ENCODE measurements at places on chromosomes 11 and 22.
A peak's percentile ranks its signal among the peaks of the same experiment; 100 is the strongest.

GRCh38 chr11:8231979-8232378 lies 31.7 kb downstream of the LMO1 start:
- no peaks in the 10 kb centered on the region for H3K27me3 ChIP-seq
- H3K27ac ChIP-seq: no peak overlapping the region
- H3K4me3 ChIP-seq: no peak overlapping the region

DNA sequence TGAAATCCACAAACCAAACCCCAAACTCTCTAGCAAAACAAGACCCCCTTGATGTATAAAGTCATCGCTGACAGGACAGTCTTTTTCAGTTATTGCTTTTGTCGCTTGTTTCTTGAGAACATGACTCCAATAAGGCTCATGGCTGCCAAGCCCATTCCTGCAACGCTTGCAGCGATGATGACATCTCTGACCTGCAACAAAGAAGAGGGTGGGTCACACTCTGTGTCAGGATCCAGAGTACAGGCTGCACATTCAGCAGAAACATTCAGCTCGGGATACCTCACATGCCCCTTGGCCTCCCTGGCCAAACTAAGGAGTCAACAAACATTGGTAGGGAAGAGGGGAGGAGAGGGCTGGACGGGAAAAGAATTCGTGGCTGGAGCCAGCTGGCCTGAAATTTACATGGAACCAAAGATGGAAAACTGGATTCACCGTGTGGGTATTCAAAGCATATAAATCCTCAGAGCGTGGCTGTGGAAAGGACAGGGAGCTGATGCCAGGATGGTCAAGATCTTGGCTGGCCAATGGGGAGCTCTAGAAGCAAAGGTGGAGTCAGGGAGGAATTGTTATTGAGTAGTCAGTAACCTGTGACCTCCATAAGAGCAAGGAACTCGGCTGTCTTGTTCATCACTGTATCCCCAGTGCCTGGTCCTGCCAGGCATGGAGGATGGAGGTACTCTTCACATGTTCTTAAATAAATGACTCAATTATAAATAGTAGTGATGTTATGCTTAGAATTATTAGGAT lies 11.8 kb upstream of the PLAAT2 start:
- H3K36me3 ChIP-seq: peaks cover 5% of the 10 kb centered on the region
- peaks cover 14% of the 10 kb centered on the region for H3K4me1 ChIP-seq
- no peaks in the 10 kb centered on the region for H3K27me3 ChIP-seq
- H3K27ac ChIP-seq: peak overlapping the region; percentile 61
- H3K4me3 ChIP-seq: peak overlapping the region; percentile 56

DNA sequence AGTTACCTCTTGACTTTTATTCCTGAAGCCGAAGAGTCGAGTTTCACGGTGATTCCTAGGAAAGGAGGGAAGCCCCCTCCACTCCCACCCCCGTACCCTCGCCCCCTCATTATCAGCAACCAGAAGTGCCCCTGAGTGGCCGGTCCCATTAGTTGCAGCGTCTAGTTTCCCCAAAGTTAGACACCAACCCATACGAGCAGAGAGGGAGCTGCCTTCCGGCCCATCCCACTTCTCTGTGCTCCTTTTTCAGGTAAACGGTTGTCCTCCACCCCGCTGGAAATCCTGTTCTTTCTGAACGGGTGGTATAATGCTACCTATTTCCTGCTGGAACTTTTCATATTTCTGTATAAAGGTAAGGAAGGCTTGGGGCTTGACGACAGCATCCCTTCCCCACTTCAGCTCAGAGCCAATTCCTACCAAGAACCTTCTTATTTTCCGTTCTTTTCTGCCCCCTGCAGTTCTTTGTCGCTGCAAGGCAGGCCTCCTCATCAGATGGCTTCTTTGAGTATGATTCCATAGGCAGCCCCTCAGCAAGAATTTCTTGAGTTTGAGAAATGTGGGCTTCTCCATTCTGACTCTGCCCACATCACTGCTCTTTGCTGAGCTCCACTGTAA lies 701 bp downstream of the TMEM216 start:
- peak overlapping the region; percentile 88 for H3K27ac ChIP-seq
- peak; percentile 11 for DNase-seq
- H3K4me1 ChIP-seq: peaks cover 22% of the 10 kb centered on the region
- no peaks in the 10 kb centered on the region for H3K27me3 ChIP-seq
- H3K36me3 ChIP-seq: peaks cover 3% of the 10 kb centered on the region

DNA sequence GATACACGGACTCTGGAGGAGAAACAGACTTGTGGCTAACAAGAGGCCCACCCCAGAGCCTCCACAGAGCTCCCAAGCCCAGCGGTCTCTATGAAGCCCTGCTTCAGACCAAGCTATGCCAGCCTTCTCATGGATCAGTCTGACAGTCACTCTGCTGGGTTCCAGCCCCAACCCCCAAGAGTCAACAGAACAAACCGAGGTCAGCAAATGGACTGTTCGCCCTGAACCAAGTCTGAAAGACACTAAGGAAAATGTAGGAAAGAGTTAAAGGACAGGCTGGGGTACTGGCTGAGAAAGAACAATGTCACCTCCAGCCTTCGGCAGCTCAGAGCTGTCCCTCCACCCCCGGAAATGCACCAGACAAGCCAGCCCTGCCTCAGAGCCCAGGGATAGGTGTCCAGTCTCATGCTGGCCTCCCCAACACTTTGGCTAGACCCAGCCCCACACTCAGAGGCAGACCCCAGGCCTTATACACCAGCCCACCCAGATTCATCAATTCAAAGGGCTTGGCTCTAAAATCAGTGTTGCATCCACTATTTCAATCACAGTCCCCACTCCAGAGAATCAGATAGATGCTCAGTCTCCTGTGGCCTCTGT lies 3.8 kb downstream of the ARFGAP2 start:
- H3K4me1 ChIP-seq: peaks cover 37% of the 10 kb centered on the region
- no peak for DNase-seq
- no peak overlapping the region for H3K4me3 ChIP-seq

- no peak overlapping the region for H3K27ac ChIP-seq
- H3K36me3 ChIP-seq: no peaks in the 10 kb centered on the region
- H3K27me3 ChIP-seq: no peaks in the 10 kb centered on the region
- no peak overlapping the region for H3K4me3 ChIP-seq
- H3K4me1 ChIP-seq: peaks cover 2% of the 10 kb centered on the region
- DNase-seq: no peak
These were observed 20.9 kb downstream of the TRPM5 start for GRCh38 chr11:2423157-2424025.

DNA sequence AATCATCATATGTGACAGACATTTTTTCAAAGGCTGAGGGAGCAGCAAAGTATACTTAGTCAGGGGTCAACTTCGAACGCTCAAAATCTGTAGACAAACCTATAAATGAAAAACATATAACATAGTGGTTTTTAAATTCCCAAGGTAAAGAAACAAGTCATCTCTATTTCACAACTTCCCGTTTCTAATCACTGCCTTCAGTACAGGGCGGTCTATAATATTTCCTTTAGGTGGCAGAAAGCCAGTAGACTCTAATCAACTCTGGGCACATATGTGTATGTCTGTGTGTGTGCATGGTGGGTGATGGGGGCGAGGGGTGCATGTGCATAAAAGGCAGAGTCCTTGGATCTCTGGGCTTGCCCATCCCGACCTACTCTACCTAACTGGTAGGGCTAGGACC lies 55.0 kb upstream of the ARFGAP3 start:
- no peak for DNase-seq
- H3K4me3 ChIP-seq: no peak overlapping the region
- peaks cover 10% of the 10 kb centered on the region for H3K4me1 ChIP-seq
- H3K36me3 ChIP-seq: peaks cover 6% of the 10 kb centered on the region
- H3K27me3 ChIP-seq: no peaks in the 10 kb centered on the region

- no peaks in the 10 kb centered on the region for H3K4me1 ChIP-seq
- DNase-seq: no peak
- H3K27ac ChIP-seq: no peak overlapping the region
- H3K27me3 ChIP-seq: no peaks in the 10 kb centered on the region
These were observed 20.2 kb upstream of the OR5AK2 start for GRCh38 chr11:56968524-56968923.

DNA sequence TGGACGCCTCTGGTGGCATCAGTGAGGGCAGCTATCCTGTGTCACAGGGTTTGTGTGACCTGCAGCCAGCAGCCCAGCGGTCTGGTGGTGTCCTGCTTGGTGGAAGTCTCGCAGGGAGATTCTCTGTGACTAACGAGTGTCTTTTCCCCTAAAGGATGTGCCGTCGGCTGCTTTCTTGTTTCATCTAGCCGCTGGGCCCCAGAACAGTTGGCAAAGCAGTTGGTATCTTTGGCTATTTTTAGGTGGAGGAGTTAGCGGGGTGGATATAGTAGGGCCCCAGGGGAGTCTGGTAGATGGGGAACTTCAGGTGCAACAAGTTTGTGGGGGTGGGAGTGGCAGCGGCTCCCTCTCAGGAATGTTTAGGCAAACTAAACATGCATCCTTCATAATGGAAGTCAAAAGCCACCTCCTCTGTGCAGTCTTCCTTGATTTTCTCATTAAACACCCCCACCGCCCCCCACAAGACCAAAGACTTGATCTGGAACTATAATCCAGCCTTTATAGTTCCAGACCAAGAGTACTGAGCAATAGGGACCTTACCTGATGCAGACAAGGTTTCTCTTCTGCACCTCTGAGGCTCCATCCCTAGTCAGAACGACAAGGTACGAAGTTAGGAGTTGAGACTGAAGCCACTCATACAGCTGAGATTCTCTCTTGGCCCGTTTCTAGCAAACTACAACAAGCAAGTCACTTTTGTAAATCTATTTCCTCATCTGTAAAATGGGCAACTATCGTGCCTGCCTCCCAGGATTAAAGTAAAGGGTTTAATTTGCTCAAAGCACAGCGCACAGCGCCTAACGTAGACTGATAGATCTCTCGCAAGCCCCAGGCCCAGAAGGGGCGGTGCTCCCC lies 1.1 kb upstream of the PELI3 start:
- peak overlapping the region; percentile 35 for H3K27ac ChIP-seq
- no peaks in the 10 kb centered on the region for H3K36me3 ChIP-seq
- H3K4me3 ChIP-seq: peak overlapping the region; percentile 72
- H3K4me1 ChIP-seq: peaks cover 48% of the 10 kb centered on the region

DNA sequence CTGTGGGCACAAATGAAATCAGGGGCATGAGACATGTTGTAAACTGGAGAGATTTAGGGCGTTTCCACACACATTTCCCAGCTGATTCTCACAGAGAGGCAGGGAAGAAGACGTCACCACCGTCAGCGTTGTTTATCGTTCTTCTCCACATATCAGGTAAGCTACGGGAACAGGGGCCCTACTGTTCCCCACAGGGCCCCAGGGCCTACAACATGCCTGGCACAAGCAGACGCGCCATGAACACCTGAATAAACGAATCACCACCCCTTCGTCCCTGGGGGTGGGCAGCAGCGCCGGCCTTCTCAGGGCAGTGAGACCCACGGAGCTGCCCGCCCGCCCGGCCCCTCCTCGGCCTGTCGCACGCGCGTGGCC lies 342 bp downstream of the EFCAB6 start:
- no peaks in the 10 kb centered on the region for H3K27me3 ChIP-seq
- H3K4me3 ChIP-seq: peak overlapping the region; percentile 88
- H3K4me1 ChIP-seq: peaks cover 25% of the 10 kb centered on the region
- peaks cover 5% of the 10 kb centered on the region for H3K36me3 ChIP-seq
- DNase-seq: peak; percentile 9

DNA sequence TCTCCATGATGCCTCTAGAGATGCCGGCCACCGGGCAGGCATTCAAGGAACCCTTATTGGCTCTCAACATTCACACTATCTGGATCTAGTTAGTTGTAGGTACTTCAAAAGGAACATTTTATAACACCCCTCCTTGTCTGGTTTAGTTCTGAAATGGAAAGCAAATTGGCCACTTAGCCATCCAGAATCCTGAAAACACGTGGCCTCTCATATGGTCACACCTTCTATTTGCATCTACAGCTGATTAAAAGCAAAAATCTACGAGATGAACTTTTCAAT lies 29.2 kb downstream of the ABTB2 start:
- no peak overlapping the region for H3K4me3 ChIP-seq
- no peaks in the 10 kb centered on the region for H3K4me1 ChIP-seq
- H3K27ac ChIP-seq: no peak overlapping the region
- no peaks in the 10 kb centered on the region for H3K36me3 ChIP-seq
- H3K27me3 ChIP-seq: peaks cover 10% of the 10 kb centered on the region

- no peak overlapping the region for H3K27ac ChIP-seq
- H3K36me3 ChIP-seq: peaks cover 8% of the 10 kb centered on the region
- no peak overlapping the region for H3K4me3 ChIP-seq
- no peaks in the 10 kb centered on the region for H3K4me1 ChIP-seq
- no peak for DNase-seq
These were observed 195.9 kb downstream of the SPON1 start for GRCh38 chr11:14158393-14158792.

- no peaks in the 10 kb centered on the region for H3K36me3 ChIP-seq
- no peak for DNase-seq
- H3K4me1 ChIP-seq: peaks cover 2% of the 10 kb centered on the region
These were observed 15.3 kb upstream of the TPH1 start for GRCh38 chr11:18061351-18061750.

GRCh38 chr11:47132490-47132889 lies 44.2 kb downstream of the ARFGAP2 start:
- H3K36me3 ChIP-seq: peaks cover under 1% of the 10 kb centered on the region
- no peak for DNase-seq

DNA sequence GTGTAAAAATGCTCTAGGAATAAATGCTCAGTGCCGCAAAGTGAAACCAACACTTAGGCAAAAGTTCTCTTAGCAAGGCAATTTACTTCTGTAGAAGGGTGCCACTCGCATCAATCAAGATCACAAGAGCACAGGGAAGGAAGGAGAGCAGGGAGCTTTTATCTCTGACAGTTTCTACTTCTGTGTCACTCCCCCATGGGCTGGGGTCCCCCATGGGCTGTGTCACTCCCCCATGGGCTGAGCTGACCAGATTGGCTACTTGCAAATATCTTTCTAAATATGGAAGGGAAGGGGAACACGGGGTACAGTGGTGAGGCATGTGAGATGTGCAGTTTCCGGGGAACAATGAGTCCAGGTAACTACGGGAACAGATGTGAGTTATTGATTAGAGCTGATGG lies 397 bp downstream of the OR52N2 start:
- peaks cover 17% of the 10 kb centered on the region for H3K27me3 ChIP-seq
- H3K4me1 ChIP-seq: peaks cover 7% of the 10 kb centered on the region
- peak overlapping the region; percentile 84 for H3K4me3 ChIP-seq
- no peaks in the 10 kb centered on the region for H3K36me3 ChIP-seq
- H3K27ac ChIP-seq: no peak overlapping the region

DNA sequence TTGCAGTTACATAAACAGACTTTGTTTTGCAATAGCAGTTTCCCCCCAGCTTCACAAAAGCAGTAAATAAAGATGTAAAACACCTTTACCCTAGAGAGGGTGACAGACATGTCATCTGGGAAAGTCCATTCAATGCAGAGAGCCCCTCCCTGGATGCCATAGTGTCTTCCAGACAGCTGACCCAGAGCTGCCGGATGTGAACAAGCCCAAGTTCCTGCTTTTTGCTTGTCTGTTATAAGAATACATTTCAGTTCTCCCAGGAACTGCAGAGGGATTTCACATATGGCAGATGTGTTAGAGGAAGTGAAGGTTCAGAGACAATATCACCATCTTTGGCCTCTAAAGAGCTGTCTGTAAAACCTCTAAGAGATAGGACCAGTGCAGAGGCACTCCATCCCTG lies 48.9 kb downstream of the RELT start:
- H3K4me3 ChIP-seq: no peak overlapping the region
- H3K4me1 ChIP-seq: peaks cover 3% of the 10 kb centered on the region
- DNase-seq: no peak
- H3K36me3 ChIP-seq: no peaks in the 10 kb centered on the region
- no peaks in the 10 kb centered on the region for H3K27me3 ChIP-seq
- H3K27ac ChIP-seq: no peak overlapping the region
